ENCODE measurements at places on chromosomes 1 and 21.

- DNase-seq, result no peak
Observed at GRCh38 chr1:201461645-201462441, 7.1 kb downstream of the PHLDA3 start.

- DNase-seq, result no peak
Observed at GRCh38 chr1:3313576-3313950, 140.9 kb upstream of the ARHGEF16 start.

GRCh38 chr21:39384674-39385298 lies 35.9 kb upstream of the HMGN1 start:
- no peak for DNase-seq

DNA sequence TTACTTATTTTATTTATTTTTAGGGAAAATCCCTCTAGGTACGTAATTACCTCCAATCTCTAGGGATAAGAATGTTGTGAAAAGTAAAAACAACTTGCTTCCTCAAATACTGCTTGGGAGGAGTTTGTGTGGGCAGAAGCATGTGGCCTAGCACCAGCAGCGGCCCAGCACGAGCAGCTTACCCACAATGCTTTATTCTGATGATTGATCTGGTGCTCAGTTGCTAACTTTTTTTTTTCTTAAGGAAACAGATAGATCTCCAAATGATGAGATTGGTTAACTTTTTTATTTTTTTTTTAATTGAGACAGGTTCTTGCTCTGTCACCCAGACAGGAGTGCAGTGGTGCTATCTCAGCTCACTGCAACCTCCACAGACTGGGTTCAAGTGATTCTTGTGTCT lies 4.2 kb downstream of the CLIC6 start:
- DNase-seq, result no peak

GRCh38 chr1:89728381-89728780 lies 92.5 kb upstream of the LRRC8D start:
- no peak for DNase-seq

GRCh38 chr1:206797534-206798383 lies 25.5 kb upstream of the IL10 start:
- DNase-seq, result no peak

DNA sequence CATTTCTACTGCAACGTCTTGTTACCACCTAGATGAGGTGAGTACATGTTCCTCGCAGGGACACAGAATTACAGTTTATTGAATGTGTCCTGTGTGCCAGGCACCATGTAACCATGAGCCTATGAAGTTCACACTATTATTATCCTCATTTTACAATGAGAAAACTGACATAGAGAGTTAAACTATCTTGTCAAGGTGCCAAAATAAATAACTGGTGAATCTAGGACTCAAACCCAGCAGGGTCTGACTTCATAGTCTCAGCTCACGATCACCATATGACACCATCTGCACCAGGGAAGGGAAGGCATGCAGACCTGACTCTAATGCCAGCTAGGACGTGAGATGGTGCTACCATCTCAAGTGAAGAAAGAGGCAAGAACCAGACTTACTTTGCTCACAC lies 2.4 kb downstream of the SELE start:
- no peak for DNase-seq

DNA sequence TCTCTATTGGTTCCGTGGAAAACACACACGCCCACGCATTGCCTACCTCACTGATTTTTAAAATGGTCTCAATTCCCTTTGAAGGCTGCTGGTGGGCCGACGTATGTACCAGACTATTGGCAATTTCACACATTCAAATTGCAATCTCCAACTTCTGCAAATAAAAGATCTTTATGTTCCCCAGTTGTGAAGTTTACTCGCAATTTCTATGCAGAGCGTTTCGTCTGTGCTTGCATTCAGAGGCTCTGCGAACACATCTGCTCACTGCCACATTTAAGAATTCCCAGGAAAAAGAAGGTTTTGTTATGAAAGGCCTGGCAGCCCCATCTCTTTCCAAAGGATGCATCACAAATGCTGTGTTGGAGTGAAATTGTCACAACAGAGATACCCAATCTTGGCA lies 288.0 kb upstream of the KAZN start:
- DNase-seq, result no peak

DNA sequence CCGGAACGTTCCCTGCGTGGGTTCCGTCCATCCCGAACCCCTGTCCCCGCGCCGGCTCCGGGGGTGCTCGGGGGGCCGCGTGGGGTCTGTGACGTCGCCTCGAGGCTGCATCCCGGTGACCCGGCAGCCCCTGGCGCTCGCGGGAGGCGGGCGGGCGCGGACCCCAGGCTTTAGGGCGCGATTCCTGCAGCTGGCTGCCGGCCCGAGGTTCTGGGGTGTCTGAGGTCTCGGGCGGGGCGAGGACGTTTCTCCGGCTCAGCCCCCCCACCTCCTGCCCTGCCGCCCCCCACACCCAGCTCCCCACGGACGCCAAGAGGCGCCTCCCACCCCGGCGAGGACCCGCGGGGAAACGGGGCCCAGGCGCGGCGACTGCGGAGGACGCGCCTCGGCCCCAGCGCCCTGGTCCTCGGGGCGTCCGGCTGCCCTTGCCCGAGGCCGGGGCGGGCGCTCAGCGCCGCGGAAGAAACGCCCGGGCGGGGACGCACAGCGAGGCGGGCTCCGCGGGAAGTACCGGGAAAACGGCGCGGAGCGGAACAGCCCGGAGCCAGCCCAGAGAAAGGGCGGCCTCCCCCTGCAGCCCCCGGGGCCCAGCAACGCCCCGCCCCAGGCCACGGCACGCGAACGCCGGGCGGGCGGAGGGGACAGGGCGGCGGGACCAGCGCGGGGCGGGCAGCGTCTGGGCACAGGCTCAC lies 1.3 kb upstream of the PCBP3 start:
- DNase-seq, result no peak

DNA sequence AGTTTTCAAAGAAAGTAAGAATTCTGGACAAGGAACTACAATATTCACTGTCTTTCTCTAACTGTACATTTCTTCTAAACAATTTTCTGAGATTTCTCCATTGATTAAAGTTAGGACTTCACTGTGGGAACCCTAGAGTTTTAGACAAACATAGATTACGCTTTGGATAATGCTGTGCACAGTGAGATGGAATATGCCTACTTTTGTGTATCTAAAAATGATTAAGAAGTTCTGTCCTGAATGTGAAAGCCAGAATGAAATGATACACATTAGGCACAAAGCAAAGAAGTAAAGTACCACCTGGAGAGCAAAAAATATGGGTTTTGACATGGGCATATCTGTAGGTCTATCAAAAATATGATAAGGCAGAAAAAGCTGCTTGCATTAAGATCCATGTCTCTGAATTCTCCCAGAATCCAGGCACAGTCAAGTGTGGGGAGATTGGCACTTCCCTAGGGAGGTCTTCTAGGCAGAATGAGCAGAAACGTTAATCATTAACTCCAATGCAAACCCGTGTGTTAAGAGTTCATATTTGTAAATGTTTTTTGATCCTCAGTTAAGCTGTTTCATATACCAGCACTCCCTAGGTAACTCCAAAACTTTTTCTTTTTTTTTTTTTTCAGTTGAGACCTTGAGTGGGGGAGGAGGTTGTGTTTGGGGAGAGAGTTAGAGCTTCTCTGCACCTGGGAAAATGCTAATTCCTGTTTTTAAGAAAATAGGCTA lies 467.1 kb downstream of the LMO4 start:
- DNase-seq, result no peak

DNA sequence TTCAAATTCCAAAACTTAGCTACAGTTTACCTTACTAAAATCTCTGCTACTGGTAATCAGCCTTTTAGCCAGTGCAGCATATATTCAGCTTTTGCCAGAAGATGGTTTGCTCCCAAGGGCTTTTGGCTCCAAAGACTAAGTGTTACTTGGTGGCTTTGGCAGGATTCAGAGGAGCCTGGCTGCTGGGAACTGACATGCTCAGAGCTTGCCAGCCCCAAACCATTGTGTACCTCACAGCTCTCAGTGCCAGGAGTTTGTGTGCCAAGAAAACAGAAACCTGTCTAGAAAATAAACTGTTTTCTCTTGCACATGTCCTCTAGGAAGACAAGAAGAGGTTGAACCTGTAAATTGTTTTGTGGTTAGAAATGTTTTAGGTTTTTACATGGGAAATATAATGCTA lies 315.9 kb downstream of the ST6GALNAC3 start:
- no peak for DNase-seq

All from effector memory CD4-positive, alpha-beta T cell (primary cell).